ENCODE measurements at places on chromosomes 5 and 9.

DNA sequence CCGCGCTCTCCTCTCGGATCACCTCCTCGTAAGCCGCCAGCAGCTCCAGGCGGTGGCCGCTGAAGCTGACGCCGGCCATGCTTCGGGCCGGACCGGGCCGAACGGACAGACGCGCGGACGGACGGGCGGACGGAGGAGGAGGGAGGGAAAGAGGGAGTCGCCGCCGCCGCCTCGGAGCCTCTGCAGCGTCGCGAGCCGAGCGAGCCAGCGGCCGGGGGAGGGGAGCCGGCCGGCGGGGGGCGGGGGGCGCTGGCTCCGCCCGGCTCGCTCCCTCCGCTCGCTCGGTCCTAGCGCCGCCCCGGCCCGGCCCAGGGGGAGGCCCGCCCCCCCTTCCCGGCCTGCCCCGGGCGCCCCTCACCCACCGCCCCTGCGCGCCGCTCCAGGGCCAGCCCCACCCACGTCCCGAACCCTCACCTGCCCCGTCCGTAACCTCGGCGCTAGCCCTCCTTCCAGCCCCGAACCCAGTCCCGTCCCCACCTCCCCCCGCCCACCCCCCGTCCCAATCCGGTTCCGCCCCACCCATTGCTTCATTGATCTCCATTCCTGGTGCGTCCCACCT is at the start of gene DBN1:
Gene DBN1 (minus strand): TSS at position 192 of the 559 bp plus-strand sequence. CDS start 113 bp downstream, at position 79.
- DNase-seq: peak; percentile 55

GRCh38 chr9:87434366-87434765 is 63.3 kb upstream of the DAPK1 start:
- DNase-seq: no peak

DNA sequence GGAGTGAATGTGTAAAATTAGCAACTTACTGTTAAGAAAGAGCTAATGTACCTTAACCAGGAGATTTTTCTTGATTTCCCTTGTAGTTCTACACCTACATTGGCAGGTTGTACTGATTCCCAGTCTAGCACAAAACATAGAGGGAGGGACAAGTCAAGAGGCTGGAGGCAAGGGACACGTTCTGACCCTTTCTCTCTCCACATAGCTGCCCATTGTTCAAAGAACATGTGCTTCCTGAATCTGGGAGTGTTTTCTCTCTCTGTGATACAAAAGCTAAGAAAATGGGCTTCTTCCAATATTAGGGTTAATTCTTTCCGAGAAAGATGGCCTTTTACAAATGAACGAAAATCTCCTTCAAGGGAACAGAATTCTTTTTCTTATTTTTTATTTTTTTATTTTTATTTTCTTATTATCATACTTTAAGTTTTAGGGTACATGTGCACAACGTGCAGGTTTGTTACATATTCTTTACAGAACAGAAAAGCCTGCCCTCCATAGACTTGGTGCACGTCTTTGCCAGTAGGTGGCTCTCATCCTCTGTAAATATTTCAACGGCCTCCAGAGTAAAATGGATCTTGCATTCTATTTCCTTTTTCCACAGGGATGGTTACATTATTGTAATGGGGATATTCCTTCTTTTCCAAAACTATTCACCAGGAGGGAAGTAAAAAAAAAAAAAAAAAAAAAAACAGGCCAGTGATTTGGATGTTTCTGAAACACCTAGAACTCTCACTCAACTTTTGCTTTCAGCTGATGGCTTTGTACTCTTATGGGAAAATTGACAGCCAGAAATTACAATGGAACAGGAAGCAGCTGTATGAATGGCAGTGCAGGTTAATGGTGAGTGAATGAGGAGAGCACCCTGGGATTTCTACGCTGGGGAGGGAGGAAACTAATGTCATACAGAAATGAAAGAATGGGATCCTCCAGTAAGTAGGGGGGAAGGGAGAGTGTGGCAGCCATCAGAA is 13.1 kb upstream of the IFNA5 start:
- DNase-seq: peak; percentile 35

GRCh38 chr5:177576169-177576568 is 15.8 kb upstream of the TMED9 start:
- DNase-seq: no peak

- no peak for DNase-seq
Measured at GRCh38 chr5:170617533-170618490, 114.0 kb downstream of the KCNIP1 start.

DNA sequence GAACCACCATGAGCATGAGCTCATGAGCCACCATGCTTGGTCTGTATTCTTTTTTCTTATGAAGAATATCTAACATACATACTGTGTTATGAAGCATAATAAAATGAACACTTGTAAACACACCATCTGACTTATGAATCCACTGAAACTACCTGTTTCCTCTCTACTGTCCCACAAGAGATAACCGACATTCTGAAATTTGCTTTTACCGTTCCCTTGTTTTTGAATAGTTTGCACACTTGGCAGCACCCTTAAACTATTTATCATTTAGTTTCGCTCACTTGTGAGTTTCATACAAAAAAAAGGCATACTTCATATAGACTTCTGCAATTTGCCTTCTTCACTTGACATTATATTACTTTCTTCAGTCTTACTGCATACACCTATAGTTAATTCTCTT is 8.9 kb downstream of the LARS1 start:
- DNase-seq: no peak

DNA sequence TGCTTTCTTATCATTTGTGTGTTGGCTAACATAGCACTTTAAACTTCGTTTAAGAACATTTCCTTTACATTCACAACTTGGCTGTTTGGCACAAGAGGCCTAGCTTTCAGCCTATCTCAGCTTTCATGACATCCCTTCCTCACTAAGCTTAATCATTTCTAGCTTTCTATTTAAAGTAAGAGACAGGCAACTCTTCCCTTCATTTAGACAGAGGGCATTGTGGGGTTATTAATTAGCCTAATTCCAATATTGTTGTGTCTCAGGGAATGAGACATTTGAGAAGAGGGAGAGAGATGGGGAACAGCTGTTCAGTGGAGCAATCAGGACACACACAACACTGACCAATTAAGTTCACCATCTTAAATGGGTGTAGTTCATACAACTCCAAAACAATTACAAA is 51.0 kb upstream of the OR2K2 start:
- DNase-seq: no peak

GRCh38 chr9:115262952-115263351 is 145.0 kb upstream of the TNC start:
- DNase-seq: no peak

- DNase-seq: no peak
Measured at GRCh38 chr5:165504674-165505073, 1999.3 kb downstream of the MAT2B start.

GRCh38 chr5:67085616-67086015 is 111.0 kb downstream of the CD180 start:
- DNase-seq: no peak

- no peak for DNase-seq
Measured at GRCh38 chr9:22483528-22484070, 37.0 kb downstream of the DMRTA1 start.

DNA sequence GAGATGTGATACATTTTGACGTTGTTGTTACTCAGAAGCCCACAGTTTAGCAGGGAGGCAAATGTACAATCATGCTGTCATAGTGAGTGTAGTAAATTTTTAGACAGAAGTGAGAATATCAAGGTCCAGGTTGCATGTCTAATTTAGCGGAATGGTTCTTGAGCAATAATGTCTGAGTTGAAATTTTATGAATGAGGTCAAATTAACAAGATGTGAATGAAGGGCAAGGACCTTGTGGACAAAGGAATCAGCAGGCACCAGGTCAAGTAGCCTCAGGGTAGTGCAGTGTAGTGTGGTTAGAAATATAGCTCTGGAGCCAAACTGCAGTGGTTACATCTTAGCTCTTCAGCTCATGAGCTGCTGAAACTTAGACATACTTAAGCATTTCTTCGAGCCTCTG is 36.2 kb downstream of the TNFSF8 start:
- no peak for DNase-seq

GRCh38 chr9:128149951-128150593 is 819 bp downstream of the LCN2 start:
- no peak for DNase-seq

- no peak for DNase-seq
Measured at GRCh38 chr5:14807471-14807870, 64.1 kb downstream of the ANKH start.

DNA sequence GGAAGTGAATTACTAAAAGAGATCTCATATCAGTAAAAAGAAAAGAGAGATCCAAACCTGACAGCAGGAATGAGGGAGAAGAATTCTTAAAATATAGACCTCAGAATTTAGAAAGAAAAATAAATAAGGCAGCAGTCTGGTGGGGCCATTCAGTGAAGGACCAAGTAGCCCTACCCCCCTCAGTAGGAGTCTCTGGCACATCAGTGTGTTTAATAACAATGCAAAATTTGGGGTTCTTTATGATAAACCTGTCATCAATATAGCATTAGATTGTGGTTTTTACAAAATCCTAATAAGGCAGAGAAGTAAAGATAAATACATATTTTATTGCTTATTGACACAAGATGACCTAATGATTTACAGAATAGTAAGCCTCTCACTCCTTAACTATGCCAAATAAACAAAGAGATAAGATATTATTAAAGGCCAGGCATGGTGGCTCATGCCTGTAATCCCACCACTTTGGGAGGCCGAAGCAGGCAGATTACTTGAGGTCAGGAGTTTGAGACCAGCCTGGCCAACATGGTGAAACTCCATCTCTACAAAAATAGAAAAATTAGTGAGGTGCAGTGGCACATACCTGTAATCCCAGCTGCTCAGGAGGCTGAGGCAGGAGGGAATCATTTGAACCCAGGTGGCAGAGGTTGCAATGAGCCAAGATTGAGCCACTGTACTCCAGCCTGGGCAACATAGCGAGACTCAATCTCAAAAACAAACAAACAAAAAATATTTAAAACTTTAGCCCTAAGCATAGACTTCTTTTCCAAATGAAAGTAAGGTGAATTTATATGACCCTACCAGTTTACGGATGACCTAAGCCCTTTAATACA is 108.6 kb downstream of the BASP1 start:
- DNase-seq: no peak

GRCh38 chr5:27034565-27034964 is 3.8 kb downstream of the CDH9 start:
- no peak for DNase-seq

- no peak for DNase-seq
Measured at GRCh38 chr5:85849411-85849810, 768.3 kb upstream of the COX7C start.

- DNase-seq: peak; percentile 78
Measured at GRCh38 chr9:137241490-137242268, 592 bp downstream of the TUBB4B start.

DNA sequence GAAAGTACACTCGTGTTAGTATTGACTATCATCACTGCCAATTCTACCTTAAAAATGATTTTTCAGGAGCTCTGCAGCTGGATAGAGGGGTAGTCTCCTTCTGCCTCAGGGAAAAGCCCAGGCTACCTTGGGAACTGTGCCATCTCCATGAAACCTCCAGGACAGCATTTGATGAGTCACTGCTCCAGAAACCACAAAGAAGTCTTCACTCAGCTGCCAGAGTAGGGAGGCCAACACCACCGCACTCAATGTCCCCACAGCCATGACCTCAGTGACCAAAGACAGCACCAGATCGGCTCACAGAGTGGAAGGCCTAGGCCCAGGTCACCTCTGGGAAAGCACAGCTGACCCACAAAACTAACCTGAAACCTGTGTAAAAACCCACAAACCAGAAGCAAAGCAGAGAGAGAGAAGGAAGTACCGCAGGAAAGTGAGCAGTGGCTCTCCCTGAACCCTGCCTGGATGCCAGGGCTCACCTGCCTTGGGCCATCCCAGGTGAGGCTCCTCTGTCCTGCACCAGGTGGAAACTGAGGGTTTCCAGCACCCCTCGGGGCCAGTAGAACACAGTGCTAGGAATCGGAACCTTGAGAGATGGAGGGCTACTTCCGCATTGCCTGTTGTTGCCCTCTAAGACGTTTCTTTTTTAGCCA is 30.0 kb downstream of the S1PR3 start:
- no peak for DNase-seq

GRCh38 chr9:33719581-33720374 is 75.6 kb upstream of the PRSS3 start:
- peak; percentile 70 for DNase-seq

DNA sequence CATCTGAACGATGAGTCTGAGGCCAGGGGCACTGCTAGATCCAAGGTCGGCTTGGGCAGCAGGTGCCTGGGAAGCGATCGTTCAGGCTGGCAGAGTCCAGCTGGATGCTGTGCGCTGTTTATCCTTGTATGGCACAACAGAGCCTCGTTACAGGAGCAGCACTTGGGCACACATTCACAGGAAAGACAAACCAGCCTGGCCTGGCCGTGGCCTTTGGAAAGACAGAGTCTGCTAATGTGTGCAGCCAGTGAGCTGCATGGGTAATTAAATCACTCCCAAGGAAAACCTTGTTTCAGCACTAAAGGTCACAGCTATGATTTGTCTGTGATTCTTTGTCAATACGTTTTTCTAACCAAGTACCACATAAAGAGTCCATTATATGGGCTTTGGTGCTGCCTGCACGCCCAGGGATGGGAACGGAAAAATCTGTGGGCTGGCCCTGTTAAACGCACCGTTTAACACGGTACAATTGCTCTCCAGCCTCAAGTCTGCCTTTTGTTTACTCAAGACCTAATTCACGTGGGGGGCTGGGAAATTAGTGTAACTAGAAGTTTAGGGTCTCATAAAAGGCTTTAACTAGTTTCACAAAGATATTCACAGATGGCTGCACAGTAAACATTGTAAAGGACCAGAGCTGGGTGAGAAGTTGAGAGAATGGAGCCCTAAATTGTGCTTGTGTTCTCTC is 509.3 kb downstream of the KDM4C start:
- DNase-seq: no peak

- DNase-seq: no peak
Measured at GRCh38 chr5:90071066-90071465, 338.5 kb downstream of the CETN3 start.

DNA sequence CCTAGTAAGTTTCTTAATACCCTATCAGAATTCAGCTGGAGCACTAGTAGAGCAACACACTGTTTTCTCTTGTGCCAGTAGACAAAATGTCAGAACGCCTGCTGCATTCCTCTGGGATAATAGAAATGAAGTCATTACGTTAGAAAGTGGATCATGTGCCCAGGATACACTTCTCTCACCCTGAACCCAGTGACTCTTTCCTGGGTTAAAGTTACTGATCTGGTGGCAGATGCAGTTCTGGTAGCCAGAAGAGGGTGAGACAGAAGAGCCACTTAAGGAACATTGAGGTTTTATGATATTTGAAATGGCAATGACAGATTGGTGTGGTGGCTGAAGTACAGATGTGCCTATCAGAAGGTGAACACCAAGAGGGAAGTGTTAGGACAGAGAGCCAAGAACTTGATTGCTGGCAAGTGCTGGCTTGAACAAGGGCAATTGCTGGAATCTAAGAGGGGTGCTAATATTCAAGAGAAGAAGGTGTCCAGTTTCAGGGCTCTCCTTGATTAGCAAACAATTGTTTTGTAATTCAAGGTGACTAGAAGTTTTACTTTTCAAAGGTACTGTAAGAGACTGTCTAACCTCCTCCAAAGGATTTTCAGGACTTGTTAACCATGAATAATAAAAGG is 93.7 kb upstream of the ERBIN start:
- no peak for DNase-seq

- no peak for DNase-seq
Measured at GRCh38 chr5:638501-639252, 26.5 kb downstream of the CEP72 start.
